ENCODE measurements at places on chromosomes 2 and 18.

GRCh38 chr2:88841224-88841929 is 149.9 kb downstream of the RPIA start:
- no peaks in the 10 kb centered on the region for H3K36me3 ChIP-seq
- H3K27me3 ChIP-seq, result peaks cover 5% of the 10 kb centered on the region
- no peaks in the 10 kb centered on the region for H3K4me1 ChIP-seq
- no peak overlapping the region for H3K4me3 ChIP-seq

DNA sequence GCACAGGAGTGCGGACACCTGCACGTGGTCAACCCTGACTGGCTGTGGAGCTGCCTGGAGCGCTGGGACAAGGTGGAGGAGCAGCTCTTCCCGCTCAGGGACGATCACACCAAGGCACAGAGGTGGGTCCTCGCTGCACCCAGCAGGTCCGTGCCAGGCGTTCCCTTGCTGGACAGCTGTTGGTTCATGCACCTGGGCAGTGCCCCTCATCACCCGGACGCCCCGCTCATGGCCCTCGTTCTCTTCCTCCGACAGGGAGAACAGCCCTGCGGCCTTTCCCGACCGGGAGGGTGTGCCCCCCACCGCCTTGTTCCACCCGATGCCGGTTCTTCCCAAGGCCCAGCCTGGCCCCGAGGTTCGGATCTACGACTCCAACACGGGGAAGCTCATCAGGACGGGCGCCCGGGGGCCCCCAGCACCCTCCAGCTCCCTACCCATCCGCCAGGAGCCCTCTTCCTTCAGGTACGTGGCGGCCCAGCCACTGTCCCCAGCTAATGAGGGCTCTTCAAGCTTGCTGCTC is 38.0 kb downstream of the CTDP1 start:
- no peaks in the 10 kb centered on the region for H3K4me1 ChIP-seq
- peaks cover 5% of the 10 kb centered on the region for H3K36me3 ChIP-seq
- no peak for DNase-seq

DNA sequence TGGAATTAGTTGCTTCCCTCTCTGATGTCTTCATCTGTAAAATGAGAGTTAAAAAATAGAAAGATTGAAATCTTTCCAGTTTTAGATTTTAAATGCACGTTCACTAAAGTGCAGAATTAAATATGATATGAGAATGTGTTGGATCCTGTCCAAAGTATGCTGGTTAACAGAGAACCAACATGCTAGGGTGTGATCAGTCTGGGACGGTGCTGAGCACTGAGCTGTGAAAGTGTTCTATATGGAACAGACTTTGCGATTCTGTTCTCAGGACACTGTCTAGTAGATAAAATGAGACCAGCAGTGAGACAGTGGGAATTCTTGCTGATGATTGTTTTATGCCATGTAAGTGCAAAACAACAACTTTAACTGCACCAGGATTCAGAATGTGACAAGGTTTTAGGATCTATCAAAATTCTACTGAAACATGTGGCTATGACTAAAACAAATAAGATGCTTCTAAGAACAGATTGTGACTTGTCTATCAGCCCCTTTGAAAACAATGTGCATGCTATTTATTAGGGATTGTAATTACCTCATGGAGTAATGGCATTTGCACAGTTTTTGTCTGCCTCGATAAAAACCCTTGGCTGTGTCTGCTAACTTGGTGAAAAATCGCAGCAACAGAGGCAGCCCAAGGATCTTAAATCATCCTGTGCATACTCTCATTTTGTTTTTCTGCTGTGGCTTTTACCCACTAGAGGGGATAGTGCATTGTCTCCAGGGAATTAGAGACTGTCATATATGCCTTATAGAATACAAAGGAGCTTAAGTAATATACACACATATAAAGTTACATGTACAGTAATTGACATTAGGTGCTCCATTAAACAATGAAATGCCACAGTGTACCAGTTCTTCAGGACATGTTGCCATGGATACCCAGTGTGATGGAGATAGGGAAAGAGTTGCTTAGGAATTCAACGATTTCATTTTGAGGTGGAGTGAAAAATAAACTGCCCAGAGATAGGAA is 55.1 kb downstream of the MAP3K20 start:
- no peak for DNase-seq
- H3K36me3 ChIP-seq, result no peaks in the 10 kb centered on the region
- peak overlapping the region; percentile 76 for H3K27ac ChIP-seq

GRCh38 chr2:232335859-232336215 is 42.7 kb upstream of the ALPP start:
- DNase-seq, result no peak
- no peak overlapping the region for H3K4me3 ChIP-seq
- H3K36me3 ChIP-seq, result no peaks in the 10 kb centered on the region
- H3K27me3 ChIP-seq, result no peaks in the 10 kb centered on the region
- H3K4me1 ChIP-seq, result no peaks in the 10 kb centered on the region

- no peak overlapping the region for H3K27ac ChIP-seq
- no peaks in the 10 kb centered on the region for H3K36me3 ChIP-seq
Observed at GRCh38 chr2:6470518-6470917, 395.2 kb downstream of the CMPK2 start.

GRCh38 chr2:224870341-224870740 is 154.2 kb upstream of the CCDC195 start:
- no peak overlapping the region for H3K27ac ChIP-seq
- no peak overlapping the region for H3K4me3 ChIP-seq
- no peaks in the 10 kb centered on the region for H3K36me3 ChIP-seq
- no peak for DNase-seq
- H3K4me1 ChIP-seq, result no peaks in the 10 kb centered on the region

GRCh38 chr2:161995553-161996016 is 78.4 kb downstream of the DPP4 start:
- DNase-seq, result no peak
- H3K27me3 ChIP-seq, result no peaks in the 10 kb centered on the region
- H3K4me1 ChIP-seq, result no peaks in the 10 kb centered on the region
- no peaks in the 10 kb centered on the region for H3K36me3 ChIP-seq

- peak overlapping the region; percentile 74 for H3K27ac ChIP-seq
- peak; percentile 97 for DNase-seq
- H3K36me3 ChIP-seq, result no peaks in the 10 kb centered on the region
- no peaks in the 10 kb centered on the region for H3K27me3 ChIP-seq
Observed at GRCh38 chr2:27954771-27955383, 64.3 kb downstream of the BABAM2 start.

- no peaks in the 10 kb centered on the region for H3K36me3 ChIP-seq
- no peaks in the 10 kb centered on the region for H3K27me3 ChIP-seq
- H3K4me3 ChIP-seq, result no peak overlapping the region
Observed at GRCh38 chr18:13269521-13270011, 51.0 kb downstream of the LDLRAD4 start.

- no peak for DNase-seq
- no peaks in the 10 kb centered on the region for H3K27me3 ChIP-seq
- no peaks in the 10 kb centered on the region for H3K4me1 ChIP-seq
- H3K4me3 ChIP-seq, result no peak overlapping the region
- H3K36me3 ChIP-seq, result no peaks in the 10 kb centered on the region
Observed at GRCh38 chr2:206683546-206683945, 34.6 kb downstream of the DYTN start.

GRCh38 chr2:241358470-241358869 is 2.4 kb downstream of the FARP2 start:
- 0 out of 2 replicates have a peak overlapping the region, but pooled peaks have one; percentile 26 for H3K27ac ChIP-seq
- DNase-seq, result no peak
- H3K27me3 ChIP-seq, result no peaks in the 10 kb centered on the region
- no peak overlapping the region for H3K4me3 ChIP-seq
- H3K36me3 ChIP-seq, result peaks cover 7% of the 10 kb centered on the region

GRCh38 chr18:54149078-54149697 is 75.3 kb downstream of the MBD2 start:
- peaks cover 5% of the 10 kb centered on the region for H3K4me1 ChIP-seq
- no peaks in the 10 kb centered on the region for H3K27me3 ChIP-seq
- H3K4me3 ChIP-seq, result no peak overlapping the region
- DNase-seq, result peak; percentile 79
- H3K36me3 ChIP-seq, result no peaks in the 10 kb centered on the region

GRCh38 chr2:63287956-63288355 is 237.3 kb downstream of the OTX1 start:
- no peak overlapping the region for H3K27ac ChIP-seq
- no peaks in the 10 kb centered on the region for H3K27me3 ChIP-seq
- no peak overlapping the region for H3K4me3 ChIP-seq
- DNase-seq, result no peak

GRCh38 chr2:183349091-183349490 is 224.8 kb downstream of the NUP35 start:
- no peak overlapping the region for H3K4me3 ChIP-seq
- no peaks in the 10 kb centered on the region for H3K36me3 ChIP-seq
- DNase-seq, result no peak
- H3K27me3 ChIP-seq, result no peaks in the 10 kb centered on the region
- H3K27ac ChIP-seq, result no peak overlapping the region
- H3K4me1 ChIP-seq, result no peaks in the 10 kb centered on the region

DNA sequence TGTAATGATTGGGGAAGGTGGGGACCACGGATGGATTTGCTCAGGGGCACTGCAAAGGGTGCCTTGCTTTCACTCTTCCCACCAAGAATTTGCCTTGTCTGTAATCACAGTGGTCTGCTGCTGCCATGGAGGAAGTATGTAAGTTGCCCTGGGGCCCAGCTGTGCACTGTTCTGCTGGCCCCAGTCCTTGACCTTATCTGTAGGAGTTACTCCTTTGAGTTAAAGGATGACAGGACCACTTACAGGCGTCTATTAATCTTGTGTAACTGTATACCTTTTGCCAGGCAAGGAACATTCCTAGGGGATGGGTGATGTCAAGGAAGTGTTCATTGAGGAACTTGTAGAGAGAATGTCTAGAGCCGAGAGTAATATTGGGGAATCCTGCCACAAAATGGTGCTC is 212.8 kb upstream of the LRRTM1 start:
- H3K27me3 ChIP-seq, result no peaks in the 10 kb centered on the region
- no peak overlapping the region for H3K27ac ChIP-seq
- H3K36me3 ChIP-seq, result no peaks in the 10 kb centered on the region
- no peak for DNase-seq
- H3K4me3 ChIP-seq, result no peak overlapping the region

DNA sequence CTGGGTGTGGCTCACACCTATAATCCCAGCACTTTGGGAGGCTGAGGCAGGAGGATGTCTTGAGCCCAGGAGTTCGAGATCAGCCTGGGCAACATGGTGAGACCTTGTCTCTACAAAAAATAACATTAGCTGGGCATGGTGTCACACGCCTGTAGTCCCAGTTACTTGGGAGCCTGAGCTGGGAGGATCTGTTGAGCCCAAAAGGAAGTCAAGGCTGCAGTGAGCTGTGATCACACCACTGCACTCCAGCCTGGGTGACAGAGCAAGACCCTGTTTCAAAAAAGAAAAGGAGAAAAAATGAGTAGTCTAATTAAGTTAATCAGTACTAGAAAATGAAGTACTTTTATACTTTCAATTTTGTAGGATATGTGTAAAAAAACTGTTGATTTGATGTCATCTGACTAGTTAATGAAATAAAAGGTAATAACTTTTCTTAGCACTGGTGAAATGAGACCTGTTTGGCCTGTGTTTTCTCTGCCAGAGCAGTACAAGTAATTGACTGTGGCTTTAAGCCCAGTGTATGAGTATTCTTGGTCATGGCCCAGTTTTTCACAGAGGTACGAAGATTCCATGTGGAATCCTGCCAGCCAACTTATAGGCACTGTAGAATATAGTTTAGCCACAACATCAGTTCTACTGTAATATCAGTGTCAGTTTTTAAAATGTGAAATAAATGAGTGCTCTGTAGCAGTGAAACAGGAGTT is 35.8 kb downstream of the MFSD6 start:
- H3K36me3 ChIP-seq, result no peaks in the 10 kb centered on the region
- DNase-seq, result no peak
- no peak overlapping the region for H3K4me3 ChIP-seq

DNA sequence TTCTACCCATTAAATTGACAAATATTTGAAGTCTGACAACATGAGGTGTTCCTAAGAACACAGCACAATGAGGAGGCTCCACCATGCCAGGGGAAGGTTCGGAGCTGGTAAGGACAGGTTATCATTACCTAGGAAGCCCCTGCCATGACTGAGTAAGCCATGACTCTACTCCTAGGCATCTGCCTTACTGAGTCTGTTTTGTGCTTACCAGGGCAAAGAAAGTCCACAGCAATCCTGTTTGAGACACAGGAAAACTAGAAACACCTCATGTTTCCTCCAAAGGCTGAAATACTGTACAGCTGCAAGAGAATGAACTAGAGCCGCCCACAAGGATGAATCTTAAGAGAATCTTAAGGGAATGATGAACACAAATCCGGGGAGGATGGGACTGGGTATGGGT is 11.6 kb downstream of the TGFBRAP1 start:
- no peak overlapping the region for H3K4me3 ChIP-seq
- no peaks in the 10 kb centered on the region for H3K36me3 ChIP-seq
- no peak for DNase-seq
- H3K4me1 ChIP-seq, result peaks cover 5% of the 10 kb centered on the region
